ENCODE measurements at places on chromosomes 6 and 20.

- no peak for DNase-seq
These were observed 10.9 kb upstream of the HSP90AB1 start for GRCh38 chr6:44235891-44236516.

GRCh38 chr6:131336596-131336995 is 201.3 kb downstream of the AKAP7 start:
- no peak for DNase-seq

DNA sequence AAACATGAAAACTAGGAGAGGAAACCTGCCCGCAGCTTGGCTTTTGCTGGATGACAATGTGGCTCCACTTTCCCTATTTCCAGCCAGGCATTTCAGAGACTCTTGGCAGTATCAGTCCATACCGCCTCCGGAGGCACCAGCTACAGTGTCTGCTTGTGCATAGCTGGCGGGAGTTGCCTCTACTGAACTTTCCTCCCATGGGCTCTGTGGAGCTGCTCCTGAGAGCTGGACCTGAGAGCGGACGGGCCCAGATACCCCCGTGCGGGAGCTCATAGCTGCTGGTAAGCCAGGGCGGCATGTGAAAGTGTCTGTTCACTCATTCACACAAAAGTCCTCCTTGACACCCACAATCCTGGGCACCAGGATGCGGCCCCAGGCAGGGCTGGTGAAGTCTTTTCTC is 130.3 kb upstream of the PMEPA1 start:
- no peak for DNase-seq

- DNase-seq = peak; percentile 60
These were observed 265.3 kb downstream of the UST start for GRCh38 chr6:149012040-149012545.

DNA sequence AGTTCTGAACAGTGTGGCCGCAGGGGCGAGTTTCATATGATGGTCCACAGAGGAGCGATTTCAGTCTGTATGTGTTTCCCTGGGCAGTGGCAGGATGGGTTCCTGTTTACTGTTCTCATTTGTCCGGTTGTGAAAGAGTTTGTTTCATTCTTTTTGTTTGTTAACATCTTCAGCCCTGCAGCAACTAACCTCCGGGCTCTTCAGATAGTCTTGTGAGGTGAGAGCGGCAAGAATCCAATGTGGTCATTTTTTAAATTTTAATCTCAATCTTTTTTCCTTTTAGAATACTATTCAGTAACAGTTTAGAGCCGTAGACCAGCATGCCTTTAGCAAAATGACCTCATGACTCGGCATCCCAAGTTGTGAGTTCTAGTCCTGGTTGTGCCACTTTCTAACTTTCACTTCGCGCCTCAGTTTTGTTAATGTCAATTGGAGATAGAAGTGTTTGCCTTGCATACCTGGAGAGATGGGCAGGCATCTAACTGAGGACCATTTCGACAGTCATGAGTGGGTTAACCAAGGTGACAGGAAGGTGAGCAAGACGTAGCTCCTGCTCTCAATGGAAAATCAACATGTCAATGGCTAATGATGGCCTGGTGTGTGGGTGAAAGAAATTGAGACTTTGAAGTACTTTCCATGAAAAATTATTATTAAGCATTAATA is 38.5 kb upstream of the PXDC1 start:
- no peak for DNase-seq

DNA sequence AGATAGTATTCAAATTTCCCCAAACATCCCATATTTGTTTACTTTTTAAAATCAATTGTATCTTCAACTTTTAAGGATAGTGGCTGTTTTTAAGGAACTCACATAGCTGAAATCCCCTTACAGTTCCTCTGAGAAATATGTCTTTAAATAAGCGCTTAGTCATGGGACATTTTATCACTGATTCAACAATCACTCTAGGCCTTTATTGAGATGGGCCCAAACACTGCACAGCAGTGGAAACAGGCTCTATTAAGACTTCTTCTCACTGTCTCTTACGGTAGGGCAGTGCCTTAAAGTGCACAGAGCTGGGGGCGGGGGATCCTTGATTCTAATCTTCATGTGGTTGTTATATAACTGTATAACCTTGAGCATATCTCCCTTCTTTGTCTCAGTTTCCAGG is 59.8 kb upstream of the RREB1 start:
- no peak for DNase-seq

DNA sequence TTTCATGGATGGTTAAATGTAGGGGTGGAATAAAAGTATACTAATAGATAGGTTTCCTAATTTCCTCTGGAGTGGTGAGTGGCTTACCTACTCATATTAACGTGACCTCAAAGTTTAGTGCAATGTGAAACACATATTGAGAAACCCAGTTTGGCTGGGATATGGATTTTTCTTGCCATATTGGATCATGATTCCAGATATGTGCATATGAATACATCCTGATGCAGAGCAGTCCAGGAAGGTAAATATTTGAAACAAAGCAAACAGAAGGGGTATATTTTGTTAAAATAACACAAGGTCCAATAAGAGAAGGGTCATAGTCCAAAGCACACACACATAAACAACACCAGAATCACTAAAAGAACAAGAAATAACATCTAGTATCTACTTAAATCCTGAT is 608.1 kb downstream of the PKHD1 start:
- no peak for DNase-seq

GRCh38 chr20:3813848-3814581 is 6.3 kb upstream of the AP5S1 start:
- no peak for DNase-seq

- DNase-seq = no peak
These were observed at the start of gene SPATS1 for GRCh38 chr6:44342489-44342888. TSS of gene SPATS1 (plus strand) at chr6:44342650. CDS start at chr6:44343096, 446 bp downstream.

GRCh38 chr20:46694484-46694883 is 5.2 kb upstream of the TP53RK start:
- DNase-seq = no peak

DNA sequence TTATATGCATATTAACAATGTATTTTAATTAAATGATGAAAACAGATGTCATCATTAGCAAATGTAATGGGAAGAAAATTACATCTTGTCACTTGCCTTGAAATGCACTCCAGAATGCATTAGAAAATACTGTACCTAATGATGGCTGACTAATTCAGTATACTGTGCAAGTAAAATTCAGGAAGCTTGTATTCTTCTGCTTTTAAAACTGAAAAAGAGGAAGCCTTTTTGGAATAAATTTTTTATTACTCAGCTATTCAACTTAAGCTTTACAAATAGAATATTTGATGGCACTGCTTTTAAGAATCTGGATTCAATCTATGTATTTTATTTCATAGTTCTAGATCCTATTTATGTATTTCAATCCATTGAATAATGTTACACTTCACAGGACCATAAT is 195.5 kb downstream of the RIMS1 start:
- DNase-seq = no peak

- no peak for DNase-seq
These were observed 131.8 kb upstream of the C6orf118 start for GRCh38 chr6:165441181-165441580.

GRCh38 chr6:73942592-73943186 is 246.7 kb downstream of the CD109 start:
- peak; percentile 81 for DNase-seq

DNA sequence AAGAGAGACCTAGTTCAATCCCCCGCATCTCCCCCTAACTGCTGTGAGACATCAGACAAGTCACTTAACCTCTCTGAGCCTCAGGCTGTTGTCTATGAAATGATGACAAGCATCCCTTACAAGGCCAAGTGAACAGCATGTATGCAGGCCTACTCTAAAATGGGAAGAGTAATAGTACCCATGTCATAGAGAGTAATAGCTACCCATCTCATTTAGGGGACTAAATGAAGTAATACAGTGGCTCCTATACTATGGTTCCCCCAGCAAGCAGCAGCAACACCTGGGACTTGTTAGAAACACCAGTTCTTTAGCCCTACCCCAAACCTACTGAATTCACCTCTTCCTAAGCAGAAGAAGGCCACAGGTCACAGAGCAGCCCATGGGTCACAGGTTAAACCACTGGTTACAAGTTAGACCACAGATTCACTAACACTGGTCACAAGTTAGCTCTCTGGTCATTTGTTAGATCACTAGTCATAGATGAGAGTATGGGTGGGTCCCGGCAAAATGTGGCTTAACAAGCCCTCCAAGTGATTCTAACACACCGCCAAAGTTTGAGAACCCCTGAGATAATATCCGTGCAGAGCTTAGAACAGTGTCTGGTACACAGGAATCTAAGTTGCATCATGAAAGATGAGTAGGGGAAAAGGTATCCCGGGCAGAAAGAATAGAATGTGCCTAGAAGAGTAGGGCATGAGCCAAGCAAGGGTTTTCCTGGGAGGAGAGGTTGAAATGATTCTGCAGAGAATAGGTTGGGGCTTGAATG is 1.4 kb downstream of the DEFB124 start:
- no peak for DNase-seq

DNA sequence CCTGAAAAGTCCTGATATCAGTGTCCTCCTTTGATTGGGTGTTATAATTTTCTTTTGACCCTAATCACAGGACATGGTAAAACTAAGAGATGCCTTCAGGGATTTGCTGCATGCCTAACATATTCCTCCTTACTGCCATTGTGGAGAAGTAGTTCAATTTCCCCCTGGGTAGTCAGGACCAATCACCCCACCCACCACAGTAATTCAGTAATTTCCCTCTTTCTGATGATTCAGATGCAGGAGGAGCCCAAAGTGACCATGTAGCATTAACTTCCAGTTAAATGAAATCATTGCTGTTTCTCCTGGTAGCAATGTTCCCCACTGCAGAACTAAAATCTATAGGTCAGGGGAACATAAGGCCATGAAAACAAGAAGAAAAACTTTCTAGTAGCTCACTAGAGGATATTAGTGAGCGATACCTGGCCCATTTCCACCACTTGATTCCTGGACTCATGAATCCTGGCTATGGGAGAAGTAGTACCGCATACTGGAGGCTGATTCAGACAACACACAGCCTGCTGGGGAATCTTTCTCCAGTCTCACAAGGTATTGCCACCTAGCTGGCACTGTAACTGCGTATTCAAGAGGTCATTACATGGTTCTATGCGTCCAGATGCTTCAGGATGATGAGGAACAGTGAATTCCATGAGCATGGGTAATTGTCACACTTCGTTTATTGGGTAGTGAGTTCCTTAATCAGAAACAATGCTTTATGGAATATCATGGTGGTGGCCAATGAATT is 561.2 kb downstream of the HAO1 start:
- DNase-seq = no peak

- peak; percentile 32 for DNase-seq
These were observed 236.3 kb downstream of the BCAS1 start for GRCh38 chr20:53834062-53834442.

- DNase-seq = no peak
These were observed 96.2 kb downstream of the RPP40 start for GRCh38 chr6:4907602-4908001.

DNA sequence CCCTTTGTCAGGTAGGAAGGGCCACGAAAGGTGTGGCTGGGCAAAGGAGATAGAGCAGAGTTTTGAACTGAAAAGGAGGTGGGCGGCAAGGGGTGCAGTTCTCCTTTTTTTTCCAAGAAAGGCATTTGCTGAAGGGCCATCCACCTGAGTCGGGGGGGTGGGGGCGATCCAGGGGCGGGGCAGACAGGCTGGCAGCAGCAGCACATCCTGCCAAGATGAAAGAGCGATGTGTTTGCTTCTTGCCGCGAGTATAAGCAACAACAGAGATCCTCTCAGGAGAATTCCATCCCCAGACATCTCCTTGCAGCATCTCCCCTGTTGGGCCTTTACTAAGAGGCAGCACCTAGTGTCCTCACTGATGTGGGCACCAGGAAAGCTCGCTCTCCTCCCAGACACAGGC is 516.5 kb downstream of the CD83 start:
- no peak for DNase-seq

- DNase-seq = no peak
These were observed 140.9 kb downstream of the EDN3 start for GRCh38 chr20:59441306-59441705.

DNA sequence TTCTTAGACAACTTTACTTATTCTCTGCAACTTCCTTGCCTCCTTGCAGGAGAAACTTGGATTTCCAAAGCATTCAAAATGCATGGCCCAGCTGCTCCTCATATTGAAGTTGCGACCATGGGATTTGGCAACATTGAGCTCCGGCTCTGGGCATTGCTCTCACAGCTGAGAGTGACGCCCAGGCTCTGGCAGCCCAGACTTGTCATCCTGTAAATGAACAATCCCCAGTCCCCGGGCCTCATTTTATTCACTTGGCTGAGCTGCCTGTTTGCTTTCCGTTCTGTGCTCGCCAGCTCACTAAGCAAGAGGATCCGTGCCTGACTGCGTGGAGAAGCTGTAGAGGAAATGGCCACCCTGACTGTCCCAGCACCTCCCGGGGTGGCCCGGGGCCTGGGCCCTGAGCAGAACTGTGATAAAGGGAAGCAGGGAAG is 119.5 kb upstream of the CD93 start:
- DNase-seq = no peak

GRCh38 chr6:40379811-40380210 is 207.4 kb downstream of the LRFN2 start:
- DNase-seq = no peak

- DNase-seq = no peak
These were observed 79.3 kb upstream of the NAA20 start for GRCh38 chr20:19937651-19938420.

- no peak for DNase-seq
These were observed 2.6 kb upstream of the MOCS1 start for GRCh38 chr6:39936857-39937256.

GRCh38 chr6:33613795-33614168 is 7.3 kb upstream of the ITPR3 start:
- DNase-seq = no peak

- no peak for DNase-seq
These were observed 112.0 kb upstream of the PDE10A start for GRCh38 chr6:165774903-165775601.

DNA sequence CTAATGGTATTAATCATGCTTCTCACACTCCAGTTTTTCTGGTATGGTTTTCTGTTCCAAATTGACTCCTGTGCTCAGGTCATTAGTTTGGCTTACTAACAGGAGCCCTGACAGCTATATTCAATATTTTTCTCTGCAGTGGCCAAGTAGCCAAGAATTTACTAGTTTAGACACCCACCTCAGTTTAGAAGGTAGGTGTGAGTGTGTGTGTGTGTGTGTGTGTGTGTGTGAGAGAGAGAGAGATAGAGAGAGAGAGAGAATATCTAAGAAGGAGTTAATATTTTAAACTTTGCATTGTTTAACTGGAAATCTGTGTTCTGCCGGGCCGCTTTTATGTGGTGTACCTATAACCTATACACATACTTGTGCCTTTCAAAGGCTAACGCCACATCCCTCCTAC is 18.5 kb downstream of the JARID2 start:
- DNase-seq = no peak

Data from SW 1271 (cell line).